ENCODE measurements at places on chromosomes 7 and 10.

DNA sequence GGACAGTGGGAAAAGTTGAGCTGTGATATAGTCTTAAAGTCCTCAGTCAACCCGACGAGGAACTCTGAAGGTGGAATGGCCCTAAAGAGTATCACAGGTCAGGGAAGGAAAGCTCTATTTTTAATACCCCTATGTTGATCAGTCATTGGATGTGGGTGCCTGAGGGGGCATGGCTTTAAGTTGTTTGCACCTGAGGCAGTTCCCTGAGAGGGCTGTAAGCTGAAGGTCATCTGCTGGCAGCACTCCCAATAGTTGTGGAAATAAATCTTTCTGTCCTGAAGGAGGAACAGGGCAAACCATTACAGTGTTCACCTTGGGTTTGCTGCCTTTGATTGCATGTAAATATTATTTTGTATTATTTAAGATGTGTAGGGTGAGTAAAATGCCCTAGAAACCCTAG lies 17.8 kb upstream of the C1GALT1 start:
- no peak for DNase-seq

DNA sequence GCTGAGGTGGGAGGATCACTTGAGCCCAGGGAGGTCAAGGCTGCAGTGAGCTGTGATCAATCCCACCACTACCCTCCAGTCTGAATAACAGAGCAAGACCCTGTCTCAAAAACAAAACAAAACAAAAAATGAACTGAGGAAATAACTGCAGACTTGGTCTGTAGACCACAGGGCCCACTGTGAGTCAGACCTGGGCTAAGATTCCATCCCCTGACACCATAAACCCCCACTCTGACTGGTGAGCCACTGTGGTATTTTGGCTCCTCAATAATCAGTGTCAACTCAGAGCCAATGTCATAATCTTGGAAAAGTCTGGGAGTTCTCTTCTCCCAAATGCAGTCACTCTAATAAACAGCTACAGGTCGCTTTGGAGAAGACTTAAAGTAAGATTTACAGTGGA lies 24.0 kb upstream of the ERCC6 start:
- no peak for DNase-seq

- DNase-seq = no peak
These were observed 12.9 kb upstream of the VIM start for GRCh38 chr10:17214971-17215781.

GRCh38 chr10:29648983-29649268 lies 14.2 kb upstream of the SVIL start:
- DNase-seq = peak; percentile 76

GRCh38 chr7:25118048-25118753 lies 6.9 kb downstream of the CYCS start:
- DNase-seq = no peak
